CD4-positive, alpha-beta T cell treated with Interleukin-15 for 1 hour (primary cell): ENCODE measurements at places on chromosomes 2 and 18.

- DNase-seq: no peak
Measured at GRCh38 chr2:169172151-169172735, 102.9 kb downstream of the DHRS9 start.

DNA sequence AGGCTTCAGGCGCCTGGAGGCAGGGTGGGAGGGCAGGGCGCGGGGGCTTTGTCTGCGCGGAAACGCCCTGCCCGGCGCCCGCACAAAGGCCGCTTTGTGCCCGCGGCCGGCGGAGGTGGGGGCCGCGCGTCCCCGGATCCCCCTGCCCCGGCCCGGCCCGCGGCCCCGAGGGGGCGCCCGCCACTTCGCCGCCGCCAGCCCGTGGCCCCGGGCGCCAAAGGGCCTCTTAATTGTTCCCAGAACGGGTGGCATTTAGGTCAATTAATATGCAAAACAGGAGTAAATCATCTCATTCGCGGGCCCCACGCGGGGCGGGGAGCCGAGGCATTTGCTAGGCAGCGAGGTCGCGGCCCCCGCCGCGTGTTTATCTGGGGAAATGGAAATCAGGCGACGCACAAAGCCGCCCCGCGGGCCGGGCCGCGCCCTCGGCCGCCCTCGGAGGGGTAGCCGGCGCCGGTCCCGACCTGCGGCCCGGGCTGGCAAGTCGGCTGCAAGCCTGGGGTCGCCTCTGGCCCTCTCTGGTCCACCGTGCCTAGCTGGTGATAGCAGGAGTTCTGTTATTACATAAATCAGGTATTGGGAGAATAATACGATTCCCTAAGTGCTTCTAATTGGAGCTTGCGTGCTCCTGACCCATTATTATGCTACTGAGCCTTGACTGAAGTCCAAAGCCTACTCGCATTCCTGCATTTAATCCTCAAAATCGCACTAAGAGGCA is 148.2 kb upstream of the GLI2 start:
- no peak for DNase-seq

GRCh38 chr2:3272761-3273160 is 104.9 kb downstream of the EIPR1 start:
- DNase-seq: no peak

DNA sequence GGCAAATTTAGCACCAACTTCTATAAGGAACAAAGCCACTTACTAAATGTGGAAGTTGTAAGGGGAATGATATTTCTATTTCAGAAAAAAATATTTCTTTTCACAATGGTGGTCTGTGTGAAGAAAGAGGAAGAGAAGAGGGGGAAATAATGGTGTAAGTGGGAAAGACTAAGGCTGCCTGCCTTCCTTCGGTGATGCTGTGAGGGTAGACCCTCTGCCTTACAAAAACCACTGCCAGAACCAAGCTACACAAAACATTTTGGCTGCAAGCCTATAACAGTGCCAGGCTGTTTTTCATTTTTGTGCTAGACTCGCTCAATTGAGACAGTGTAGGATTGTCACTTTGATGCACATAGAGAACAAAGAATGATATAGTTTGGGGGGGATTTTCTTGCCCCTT is 286.6 kb downstream of the ZEB2 start:
- DNase-seq: no peak

DNA sequence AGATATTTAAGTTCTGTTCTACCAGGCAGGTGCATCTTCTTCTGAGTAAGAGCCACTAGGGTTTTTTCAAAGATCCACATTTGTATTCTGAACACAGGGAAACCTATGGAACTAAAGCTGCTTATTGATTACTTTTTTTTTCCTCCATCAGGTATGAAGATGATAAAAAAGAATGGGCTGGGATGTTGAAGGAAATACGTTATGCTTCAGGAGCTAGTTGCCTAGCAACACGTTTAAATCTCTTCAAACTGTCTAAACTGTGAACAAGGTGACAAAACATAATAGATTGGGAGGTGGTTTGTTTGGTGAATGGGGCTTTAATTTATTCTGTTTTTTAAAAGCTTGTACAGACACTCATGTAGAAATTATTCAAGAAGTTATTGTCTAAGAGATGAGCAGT is 15.9 kb downstream of the KLHL41 start:
- DNase-seq: no peak

DNA sequence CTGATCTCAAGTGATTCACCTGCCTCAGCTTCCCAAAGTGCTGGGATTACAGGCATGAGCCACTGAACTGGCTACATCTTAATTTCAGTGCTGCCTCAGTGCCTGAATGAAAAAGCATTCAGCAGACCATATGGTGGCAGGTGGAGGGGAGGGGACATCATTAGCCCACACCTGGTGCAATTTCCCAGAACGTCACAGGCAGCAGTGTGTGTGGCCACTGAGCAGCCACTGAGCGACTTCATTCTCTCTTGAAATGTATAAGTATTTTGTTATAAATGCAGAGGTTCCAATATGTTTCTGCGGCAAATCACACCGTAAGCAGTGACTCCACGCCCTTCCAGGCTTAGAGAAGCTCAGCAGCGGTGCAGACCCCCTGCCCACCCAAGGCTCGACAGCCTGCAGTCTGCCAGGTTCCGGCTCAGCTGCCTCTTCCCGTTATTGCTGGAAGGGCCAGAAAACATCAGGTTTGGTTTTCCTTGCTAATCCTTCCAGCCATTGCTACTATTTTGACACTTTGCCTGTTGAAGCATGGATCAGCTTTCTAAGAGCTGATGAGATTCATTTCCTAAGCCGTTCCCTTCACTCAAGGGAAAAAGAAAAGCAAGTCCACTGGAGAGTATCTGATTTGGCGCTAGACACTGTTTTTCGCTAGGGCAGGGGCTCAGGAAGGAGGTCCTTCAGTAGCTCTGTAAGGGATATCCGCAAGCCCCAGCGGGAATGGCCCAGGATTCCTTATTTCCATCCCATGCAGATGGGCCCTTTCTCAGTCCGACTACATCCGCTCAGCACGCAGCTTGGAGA is 250.7 kb downstream of the VAPA start:
- no peak for DNase-seq

- no peak for DNase-seq
Measured at GRCh38 chr2:205748639-205749038, 66.3 kb downstream of the NRP2 start.

- DNase-seq: no peak
Measured at GRCh38 chr2:144012304-144012703, 507.6 kb downstream of the ZEB2 start.

DNA sequence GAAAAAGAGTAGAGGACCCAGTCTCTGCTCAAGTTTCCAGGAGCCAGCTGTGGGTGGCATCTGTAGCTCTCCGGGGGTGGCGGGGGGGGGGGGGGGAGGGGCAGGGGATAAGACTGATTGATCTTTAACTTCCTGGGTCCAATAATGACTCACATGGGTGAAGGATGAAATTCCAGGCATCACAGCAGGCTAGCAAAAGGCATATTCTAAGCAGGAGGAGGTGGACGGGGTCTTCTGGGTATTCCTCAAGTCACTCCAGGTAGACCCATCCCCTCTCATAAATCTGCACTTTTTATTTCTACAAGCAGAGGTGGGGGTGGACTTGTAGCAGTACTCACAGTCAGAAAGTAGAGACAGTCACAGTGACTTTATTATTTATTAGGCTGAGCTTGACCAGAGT is 85.5 kb upstream of the TMEM247 start:
- DNase-seq: no peak

- no peak for DNase-seq
Measured at GRCh38 chr2:215886022-215886421, 127.3 kb downstream of the MREG start.

- DNase-seq: peak; percentile 54
Measured at GRCh38 chr2:203804070-203804469, 63.5 kb upstream of the CTLA4 start.

GRCh38 chr2:238176613-238177012 is 17.8 kb downstream of the ERFE start:
- DNase-seq: no peak

GRCh38 chr2:24403168-24403831 is 43.0 kb upstream of the ITSN2 start:
- no peak for DNase-seq

DNA sequence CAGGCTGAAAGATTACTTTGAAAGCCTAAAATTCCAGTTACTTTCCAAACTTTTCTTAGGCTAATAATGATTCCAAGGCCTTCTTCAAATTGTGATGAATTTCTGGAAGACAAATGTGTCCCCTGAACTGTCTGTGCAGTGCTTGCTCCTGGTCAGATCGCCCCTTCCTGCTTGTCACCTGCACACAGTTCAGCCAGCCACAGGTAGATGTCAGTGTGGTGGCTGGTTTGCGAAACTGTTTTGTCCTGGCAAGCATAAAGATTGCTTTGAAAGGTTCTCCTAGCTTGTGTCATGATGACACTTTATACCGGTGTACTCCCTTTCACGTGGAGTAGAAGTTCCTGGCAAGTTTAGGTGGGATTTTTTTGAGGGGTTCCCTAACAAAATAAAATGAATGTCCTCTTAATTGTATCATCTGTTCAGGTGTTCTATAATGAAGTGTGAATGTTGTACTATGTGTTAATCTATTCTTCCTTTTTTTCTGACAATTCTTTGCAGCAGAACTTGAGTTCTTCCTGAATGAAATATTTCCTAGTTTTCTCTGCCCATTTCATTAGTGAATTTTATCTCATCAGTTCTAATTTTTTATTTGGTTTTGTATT is 298.8 kb downstream of the ZNF407 start:
- peak; percentile 41 for DNase-seq

GRCh38 chr18:66210875-66211274 is 393.0 kb downstream of the CDH19 start:
- no peak for DNase-seq

DNA sequence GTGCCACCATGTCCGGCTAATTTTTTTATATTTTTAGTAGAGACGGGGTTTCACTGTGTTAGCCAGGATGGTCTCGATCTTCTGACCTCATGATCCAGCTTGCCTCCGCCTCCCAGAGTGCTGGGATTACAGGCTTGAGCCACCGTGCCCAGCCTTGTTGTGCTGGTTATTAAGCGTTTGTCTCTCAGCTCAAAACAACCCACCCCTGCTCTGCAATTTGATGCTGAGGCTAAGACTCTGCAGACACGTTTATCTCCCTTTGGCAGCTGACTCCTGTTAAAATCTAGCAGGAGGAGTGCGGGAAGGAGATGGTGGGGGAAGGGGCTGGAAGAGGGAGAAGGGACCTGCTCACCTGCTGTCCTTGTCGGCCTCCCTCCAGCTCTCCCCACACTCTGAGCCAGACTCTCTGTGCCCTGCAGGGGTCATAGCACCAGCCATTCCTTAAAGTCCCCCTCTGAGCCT is 29.9 kb upstream of the IMPA2 start:
- DNase-seq: no peak

- no peak for DNase-seq
Measured at GRCh38 chr18:40867459-40867858, 1087.6 kb upstream of the PIK3C3 start.

GRCh38 chr2:190379249-190379964 is 28.7 kb upstream of the MFSD6 start:
- DNase-seq: no peak

DNA sequence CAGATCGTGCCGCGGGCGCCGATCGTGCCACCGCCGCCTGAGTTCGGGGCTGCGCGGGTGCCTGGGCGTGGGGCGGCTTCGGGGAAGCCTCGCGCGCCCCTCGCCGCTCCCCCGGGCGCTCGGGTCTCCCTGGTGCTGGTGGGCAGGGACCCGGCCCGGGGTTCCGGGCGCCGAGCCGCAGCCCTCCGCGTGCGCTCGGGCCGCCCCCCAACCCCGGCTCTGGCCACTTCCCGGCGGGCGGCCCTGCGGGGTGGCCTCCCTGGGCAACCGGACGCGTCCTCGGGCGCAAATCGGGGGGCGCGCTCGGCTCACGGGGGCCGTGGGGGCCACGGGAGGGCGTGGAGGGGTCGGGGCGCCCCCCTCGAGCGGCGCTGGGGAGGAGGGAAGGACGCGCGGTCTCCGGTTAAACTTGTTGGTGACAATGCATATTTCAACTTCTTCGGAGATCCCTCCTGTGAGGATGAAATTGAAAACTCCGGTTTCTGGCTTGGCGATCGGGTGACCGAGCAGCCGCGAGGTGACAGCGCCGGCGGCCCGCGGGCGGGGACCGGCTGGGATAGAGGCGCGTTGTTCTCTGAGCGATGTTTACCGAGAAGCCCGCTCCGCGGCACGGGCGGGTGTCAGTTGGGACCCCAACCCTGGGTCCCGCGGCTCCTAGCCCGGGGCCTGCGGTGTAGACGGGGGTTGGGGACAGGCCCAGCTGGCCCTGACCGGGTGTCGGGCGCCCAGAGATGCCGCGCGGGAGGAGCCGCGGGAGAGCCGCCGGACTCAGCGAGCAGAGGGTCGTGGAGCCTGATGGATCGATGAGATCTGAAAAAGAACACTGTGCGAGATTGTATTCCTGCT is 676 bp downstream of the SH3BP4 start:
- DNase-seq: no peak

DNA sequence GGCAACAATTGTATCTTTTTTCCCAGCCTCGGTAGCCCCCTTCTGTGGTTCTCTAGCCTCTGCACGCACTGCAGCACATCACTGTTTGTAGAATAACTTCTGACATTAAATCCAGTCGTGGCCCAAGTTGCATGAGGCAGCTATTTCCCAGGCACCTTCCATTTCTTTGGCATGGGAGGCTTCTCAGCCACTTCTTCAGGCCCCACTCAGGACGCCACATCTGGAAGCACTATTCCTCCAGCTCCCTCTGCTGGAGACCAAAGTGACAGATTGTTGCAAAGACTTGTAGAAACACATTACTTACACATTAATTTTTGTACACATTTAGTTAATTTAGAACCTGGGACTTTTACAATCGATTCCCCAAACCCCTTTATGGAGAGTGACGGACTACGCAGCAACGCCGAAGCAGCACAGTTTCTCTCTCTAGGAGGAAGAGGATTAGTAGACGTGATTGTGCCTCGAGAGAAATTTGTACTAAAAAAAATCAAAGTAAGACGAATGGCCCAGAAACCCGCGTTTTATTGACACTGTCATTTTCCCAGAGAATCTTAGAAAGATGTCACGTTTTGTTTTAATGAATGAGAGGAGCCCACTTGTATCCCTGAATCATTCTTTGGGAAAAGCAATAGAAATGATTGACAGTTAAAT is 57.8 kb upstream of the RGPD5 start:
- no peak for DNase-seq

- DNase-seq: no peak
Measured at GRCh38 chr2:190088917-190089316, 26.4 kb upstream of the MSTN start.

GRCh38 chr2:201538025-201538424 is 86.5 kb downstream of the STRADB start:
- no peak for DNase-seq

GRCh38 chr2:98477036-98477435 is 32.4 kb downstream of the INPP4A start:
- DNase-seq: no peak

GRCh38 chr2:138997856-138998517 is 217.8 kb upstream of the NXPH2 start:
- DNase-seq: no peak

DNA sequence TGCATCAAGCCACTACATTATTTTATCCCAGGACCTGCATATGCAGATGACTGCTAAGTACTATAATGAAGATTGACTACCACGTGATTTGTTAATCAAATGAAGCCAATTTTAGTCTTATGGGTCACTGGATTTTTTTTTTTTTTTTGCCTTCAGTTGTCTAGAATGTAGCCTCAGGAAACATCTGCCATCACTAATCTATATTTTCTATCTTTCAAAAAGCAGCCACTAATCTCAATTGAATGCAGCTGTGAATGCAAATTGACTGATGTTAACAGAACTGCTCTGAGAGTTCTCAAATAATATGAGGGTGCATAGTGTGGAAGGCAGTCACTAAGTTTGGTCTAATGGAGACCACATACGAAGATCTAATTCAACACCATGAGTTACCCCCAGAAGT is 106.3 kb downstream of the ABCA12 start:
- DNase-seq: no peak

GRCh38 chr2:63983986-63984605 is 35.1 kb downstream of the VPS54 start:
- no peak for DNase-seq

- DNase-seq: no peak
Measured at GRCh38 chr2:10397878-10398277, 50.2 kb downstream of the ODC1 start.
